ENCODE measurements at places on chromosomes 12 and 14.

DNA sequence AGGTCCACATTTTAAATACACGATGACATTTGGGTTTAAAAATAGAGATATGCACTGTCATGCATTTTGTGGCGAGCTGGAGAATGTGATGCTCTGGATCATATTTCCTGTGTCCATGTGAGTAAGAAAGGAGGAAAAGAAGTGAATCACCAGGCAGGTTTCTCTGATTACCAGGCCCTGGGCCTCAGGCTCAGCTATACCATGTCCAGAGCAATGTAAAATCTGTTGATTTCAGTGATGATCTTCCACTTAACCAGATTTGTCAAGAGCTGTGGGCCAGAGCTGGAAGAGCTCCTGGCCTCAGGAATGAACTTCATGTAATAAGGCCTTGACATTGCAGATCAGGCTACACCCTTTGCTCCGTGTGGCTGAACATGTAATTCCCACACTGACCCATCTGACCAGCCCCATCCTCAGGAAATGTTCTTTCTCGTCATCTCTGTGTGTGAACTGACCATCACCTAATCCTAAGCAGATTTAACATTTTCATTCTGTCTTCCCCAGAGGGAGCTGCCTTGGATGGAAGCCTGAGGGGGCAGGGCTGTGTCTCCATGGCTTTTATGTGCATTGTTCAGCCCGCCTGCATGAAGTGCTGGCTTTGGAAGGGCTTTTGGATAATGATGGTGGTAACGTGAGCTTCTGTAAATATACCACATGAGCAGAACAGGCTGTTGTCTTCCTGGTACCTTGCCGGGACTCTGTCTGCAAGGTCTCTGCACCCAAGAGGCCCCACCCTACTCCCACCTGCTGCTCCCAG lies 54.5 kb downstream of the CRACR2A start:
- no peak for DNase-seq

DNA sequence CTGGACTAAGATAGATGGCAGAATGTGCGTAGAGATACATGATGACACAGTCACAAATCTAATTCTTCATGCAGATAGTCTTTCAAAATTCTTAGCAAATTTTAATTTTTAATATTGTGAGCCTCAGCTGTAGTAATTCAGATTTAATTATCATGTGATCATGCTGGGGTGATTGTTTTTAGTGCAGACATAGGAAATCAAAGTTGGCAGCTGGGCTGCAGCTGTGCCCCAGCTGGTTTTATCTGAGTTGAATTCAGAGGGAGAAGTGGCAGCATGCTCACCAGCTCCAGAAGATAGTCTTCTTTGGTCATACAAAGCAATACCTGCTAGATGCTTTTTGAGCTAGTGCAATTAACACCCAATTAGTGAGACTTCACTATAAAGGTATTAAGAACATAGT lies 292.9 kb downstream of the RAD51B start:
- DNase-seq, result no peak

GRCh38 chr12:122868471-122869177 lies 27.3 kb downstream of the VPS37B start:
- no peak for DNase-seq

DNA sequence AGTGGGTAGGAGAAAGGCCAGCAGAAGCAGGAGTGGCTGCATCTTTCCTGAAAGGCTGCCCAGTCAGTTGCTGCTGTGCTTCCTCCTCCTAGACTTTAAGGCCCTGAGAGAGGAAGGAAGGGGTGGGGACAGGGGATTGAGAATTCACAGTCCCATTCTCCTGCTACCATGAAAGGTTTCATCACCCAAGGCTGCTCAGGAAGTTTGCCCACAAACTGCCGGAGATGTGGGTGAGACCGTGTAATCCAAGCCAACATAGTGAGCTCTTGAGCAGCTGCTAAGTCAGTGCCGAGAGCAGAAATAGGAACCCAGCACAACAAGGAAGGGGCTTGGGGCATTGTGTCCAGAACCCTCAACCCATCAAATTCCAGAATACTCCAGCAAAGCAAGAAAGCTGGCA lies at the start of gene CTSG:
Gene CTSG (minus strand): TSS at position 69 of the 400 bp plus-strand sequence. CDS start 27 bp downstream, at position 42.
- DNase-seq, result no peak

DNA sequence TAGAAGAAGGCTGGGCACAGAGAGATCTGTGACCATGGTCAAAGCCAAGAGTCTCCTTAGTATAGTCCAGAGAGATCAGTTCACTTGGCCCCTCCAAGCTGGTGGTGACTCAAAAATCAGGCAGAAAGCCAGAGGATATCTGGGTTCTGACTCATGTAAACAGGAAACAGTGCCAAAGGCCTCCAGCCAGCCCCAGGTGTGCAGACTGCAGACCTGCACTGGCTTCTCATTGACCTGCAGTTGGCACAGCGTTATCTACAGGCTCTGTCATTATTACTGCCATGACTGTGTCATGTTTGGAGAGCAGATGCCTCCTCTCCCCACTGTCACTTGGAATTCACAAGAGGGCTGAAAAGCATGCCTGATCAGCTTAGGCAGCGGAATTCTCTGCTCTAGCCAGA lies 295.7 kb upstream of the PRKD1 start:
- DNase-seq, result no peak

GRCh38 chr14:53925201-53925766 lies 31.3 kb downstream of the BMP4 start:
- DNase-seq, result no peak

DNA sequence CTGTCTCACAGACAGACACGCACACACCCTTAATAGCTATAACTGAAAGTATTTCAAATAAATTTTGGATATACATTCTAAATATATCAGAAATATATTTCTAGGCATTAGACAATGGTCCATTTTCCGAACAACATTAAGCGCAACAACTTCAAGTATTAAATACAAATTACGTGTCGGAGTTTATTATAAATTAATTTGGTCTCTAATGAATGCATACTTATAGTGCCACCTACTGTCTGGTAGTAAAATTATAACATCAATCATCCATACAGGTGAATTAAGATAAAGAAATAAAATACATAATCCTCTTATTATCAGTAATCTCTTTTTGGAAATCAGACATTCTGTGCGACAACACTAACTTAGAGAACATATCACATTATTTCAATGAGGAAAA lies 27.2 kb upstream of the CMAS start:
- DNase-seq, result no peak

GRCh38 chr12:93166541-93167307 lies 211.0 kb upstream of the NUDT4 start:
- DNase-seq, result no peak

DNA sequence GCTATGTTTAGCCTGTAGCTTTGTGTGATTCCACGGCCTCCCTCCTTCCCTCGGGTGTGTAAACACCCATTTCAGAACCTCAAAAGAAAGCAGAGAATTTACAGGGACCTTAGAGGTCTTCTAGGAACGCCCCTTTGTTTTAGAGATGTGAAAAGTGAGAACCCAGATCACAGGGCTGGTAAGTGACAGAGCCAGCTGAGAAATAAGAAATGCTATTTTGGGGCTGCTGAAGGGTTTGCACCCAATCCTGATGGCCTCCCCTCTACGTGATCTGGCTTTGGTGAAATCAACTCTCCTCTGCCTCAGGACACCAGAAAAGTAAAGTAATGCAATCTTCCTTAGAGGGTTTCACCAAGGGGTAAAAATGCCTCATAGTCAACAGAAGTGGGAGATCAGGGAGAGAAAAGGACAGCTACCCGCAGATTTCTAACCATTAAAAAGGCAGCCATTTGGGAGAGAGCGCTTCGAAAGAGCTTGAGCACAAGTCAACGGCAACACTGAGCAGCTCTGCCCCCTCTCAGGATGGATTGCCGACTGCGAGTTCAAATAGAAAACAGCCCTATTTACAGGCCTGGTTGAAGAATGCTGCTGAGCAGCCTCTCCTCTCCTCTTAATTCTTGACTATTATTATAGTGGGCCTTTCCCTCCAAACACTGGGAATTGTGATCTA lies 78.5 kb upstream of the RASSF3 start:
- no peak for DNase-seq

DNA sequence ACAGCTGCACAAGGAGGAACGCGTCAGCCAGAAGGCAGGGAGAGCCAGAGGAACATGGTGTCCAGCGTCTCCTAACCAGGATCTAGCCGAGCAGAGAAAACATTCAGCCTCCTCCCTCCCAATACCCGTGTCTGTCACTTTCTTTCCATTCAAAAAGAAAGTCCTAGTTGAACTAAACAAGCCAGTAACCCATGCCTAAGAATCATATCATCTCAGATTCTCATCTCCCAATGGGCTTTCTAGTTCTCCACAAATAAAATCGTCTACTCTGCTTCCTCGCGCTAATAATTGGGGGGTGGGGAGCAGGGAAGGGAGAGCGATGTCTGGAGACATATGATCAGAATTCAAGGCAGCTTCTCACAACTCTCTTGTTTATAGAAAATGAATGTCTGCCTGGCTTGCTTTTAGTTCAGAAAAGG lies 7.4 kb downstream of the NKX2-1 start:
- DNase-seq, result no peak

DNA sequence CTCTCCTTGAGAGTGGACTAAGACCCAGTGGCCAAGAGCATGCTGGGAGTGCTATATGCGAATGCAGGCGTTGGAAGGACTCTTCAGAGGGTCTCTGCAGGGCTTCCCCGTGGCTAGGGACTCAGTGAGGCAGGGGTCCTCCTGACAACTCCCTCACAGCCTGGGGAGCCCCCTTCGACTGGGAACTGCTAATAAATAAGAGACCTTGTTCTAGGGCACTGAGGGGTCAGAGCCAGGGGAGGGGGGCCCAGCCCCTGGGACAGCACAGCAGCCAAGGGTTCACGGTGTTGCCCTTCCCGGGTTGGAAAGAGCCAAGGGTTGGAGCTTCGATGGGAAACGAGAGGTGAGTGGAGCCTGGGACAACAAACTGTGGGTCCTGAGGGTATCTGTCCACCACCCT lies 6.0 kb upstream of the CPNE6 start:
- DNase-seq, result no peak

- no peak for DNase-seq
Measured at GRCh38 chr12:56565510-56566101, 44.0 kb downstream of the RBMS2 start.

- no peak for DNase-seq
Measured at GRCh38 chr12:103301642-103302591, 193.9 kb downstream of the C12orf42 start.

- no peak for DNase-seq
Measured at GRCh38 chr12:44999355-44999754, 51.5 kb downstream of the DBX2 start.

DNA sequence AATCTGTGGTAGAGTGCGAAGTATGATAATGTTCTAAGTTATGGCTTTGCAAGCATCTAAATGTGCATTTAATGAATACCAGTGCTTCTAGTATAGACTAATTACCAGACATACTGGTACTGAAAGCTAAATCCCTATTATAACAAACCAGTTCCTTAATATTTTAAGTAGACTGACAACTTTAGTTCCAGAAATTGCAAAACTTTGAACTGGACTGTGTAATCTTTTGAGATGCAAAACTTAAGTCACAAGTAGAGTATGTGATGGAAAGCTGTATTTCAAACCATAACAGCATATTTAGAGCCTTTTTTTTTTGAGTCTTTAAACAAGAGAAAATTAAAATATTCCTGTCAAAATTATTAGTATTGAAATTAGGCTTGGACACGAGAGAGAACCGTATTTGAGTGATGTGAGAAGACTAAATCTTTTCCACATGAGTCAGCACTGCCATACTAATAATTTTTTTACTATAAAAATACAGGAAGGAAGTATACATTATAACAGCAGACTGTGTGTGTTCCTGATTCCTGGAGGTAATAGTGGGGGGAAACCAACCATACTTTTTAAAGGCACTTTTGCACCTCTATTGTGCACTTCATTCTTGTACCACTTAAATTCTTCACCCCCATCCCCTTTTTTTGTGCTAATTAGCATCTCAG lies 45.5 kb downstream of the PPM1A start:
- DNase-seq, result no peak

- DNase-seq, result no peak
Measured at GRCh38 chr14:104243200-104243599, 104.8 kb downstream of the KIF26A start.

DNA sequence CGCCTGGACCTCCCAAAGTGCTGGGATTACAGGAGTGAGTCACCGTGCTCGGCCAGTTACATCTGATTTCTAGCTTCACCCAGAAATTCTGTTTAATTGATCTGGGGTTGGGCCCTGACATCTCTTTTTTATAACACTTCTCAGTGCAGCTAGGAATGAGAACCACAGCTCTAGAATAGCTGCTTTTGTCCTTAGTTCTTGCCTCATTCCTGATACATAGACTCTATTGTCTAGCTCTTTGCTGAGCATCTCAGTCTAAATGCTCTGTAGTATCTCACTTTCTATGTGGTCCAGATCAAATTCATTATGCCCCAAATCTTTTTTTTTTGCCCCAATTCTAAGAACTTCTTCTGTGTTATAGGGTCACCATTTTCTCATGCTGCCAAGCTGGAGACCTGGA lies 29.9 kb upstream of the FUT8 start:
- no peak for DNase-seq

DNA sequence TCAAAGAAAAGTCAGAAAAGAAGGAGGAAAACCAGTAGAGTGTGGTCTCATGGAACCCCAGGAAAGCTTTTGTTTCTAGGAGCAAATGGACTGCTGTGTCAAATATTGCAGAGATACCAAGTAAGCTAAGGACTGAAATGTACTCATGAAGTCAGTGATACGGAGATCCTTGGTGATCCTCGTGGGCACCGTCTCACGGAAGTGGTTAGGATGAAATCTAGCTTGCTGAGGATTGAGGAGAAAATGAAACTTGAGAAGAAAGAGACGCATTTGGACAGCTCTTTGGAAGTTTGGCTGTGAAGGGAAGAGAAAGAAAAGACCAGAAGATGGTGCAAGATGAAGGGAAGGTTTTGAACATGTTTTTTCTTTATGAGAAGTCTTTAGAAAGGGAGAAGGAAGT lies 104.0 kb upstream of the CCND2 start:
- DNase-seq, result no peak

DNA sequence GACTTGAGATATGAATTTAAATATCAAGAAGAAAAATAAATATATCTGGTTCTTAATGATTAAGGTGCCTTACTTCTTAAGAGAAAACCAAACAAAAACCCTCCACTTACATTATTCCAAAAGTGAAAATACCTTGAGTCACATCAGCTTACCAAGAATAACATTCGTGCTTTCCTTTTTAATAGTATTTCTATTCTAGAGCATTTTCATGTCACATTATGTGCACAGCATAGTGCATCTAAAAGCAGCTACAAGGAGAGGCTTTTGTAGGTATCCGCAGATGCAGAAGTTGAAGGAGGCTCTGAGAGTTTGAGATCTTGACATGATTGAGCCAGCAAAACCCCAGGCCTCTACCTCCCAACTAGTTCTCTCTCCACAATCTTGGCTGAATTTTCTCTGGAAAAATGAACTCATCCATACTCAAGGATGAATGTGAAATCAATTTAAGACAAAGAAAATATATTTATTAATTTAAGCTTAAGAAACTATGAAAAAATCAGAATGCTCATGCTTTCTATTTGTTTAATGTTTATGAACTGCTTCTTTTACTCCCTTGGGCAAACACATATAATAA lies 275.0 kb downstream of the AKAP6 start:
- no peak for DNase-seq

- no peak for DNase-seq
Measured at GRCh38 chr14:103139132-103140025, 16.1 kb downstream of the TNFAIP2 start.

DNA sequence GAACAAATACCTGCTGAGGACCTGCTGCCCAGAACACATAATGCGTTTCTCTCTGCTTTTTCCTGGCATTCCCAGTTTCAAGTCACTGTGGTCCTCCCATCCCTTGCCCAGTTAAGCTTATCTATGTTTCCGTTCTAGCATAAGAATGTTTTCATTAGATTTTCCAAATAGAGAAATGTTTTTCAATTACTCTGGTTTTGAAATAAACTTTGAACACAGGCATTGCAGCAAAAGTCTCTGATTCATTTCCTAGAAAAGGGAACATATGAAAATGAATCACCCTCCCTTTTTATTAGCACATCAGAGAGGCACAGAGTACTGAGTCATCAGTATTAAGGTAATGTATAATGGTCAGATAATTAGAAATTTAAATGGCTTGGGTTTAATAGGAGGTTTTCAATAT lies 201.1 kb upstream of the TMEM260 start:
- no peak for DNase-seq

Data from activated CD8-positive, alpha-beta memory T cell treated with anti-CD3 and anti-CD28 coated beads for 4 hours (primary cell).